ENCODE measurements at places on chromosomes 4 and X. TPM values are rescaled to one million over a fixed set of nuclear protein-coding genes. Genes with fewer than 3 reads are reported as not detected.

Gene FGD1
- 6.0 TPM for total RNA-seq

Gene DGKK
- not detected for total RNA-seq

Gene FAM149A
- total RNA-seq: not detected

Gene PAGE5
- not detected for total RNA-seq

Gene RPA4
- total RNA-seq: 4.5 TPM

Gene RBMX
- 315 TPM for total RNA-seq

Gene OGT
- 197 TPM for total RNA-seq

Gene DGAT2L6
- not detected for total RNA-seq

Gene PASD1
- not detected for total RNA-seq

Gene RAB33A
- total RNA-seq: 0.65 TPM

Gene HTATSF1
- total RNA-seq: 30.7 TPM

Gene CT45A3
- not detected for total RNA-seq

Gene PHOX2B
- total RNA-seq: not detected

Gene METTL14
- 29.7 TPM for total RNA-seq

Gene ETNPPL
- total RNA-seq: not detected

Gene MID1
- 36.6 TPM for total RNA-seq

Gene G3BP2
- 220 TPM for total RNA-seq

Gene POLR2B
- 115 TPM for total RNA-seq

Data from vein endothelial cell (primary cell).